ENCODE measurements at places on chromosomes 4 and X.
A peak's percentile ranks its signal among the peaks of the same experiment; 100 is the strongest.

- DNase-seq, result no peak
These were observed 541.1 kb downstream of the RAB28 start for GRCh38 chr4:12943069-12943468.

GRCh38 chr4:120723105-120723504, 199.4 kb downstream of the PRDM5 start:
- DNase-seq, result no peak

DNA sequence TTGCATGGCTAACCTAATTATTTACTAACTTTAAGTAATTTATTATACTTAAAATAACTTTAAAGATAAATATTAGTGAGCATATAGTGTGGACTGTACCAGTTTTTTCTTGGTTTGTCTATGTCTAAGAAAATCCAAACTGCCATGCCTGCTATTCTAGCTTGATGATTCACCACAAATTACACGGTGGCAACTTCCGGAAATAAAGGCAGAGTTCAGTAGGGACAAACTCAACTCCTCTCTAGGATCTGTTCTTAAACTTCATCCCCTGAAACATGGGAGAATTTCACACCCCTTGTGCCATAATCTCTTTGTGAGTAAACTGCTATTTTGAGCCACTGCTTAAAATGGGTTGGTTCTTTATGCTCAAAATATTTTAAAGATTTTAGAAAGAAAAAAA, 213.6 kb upstream of the NRK start:
- no peak for DNase-seq

DNA sequence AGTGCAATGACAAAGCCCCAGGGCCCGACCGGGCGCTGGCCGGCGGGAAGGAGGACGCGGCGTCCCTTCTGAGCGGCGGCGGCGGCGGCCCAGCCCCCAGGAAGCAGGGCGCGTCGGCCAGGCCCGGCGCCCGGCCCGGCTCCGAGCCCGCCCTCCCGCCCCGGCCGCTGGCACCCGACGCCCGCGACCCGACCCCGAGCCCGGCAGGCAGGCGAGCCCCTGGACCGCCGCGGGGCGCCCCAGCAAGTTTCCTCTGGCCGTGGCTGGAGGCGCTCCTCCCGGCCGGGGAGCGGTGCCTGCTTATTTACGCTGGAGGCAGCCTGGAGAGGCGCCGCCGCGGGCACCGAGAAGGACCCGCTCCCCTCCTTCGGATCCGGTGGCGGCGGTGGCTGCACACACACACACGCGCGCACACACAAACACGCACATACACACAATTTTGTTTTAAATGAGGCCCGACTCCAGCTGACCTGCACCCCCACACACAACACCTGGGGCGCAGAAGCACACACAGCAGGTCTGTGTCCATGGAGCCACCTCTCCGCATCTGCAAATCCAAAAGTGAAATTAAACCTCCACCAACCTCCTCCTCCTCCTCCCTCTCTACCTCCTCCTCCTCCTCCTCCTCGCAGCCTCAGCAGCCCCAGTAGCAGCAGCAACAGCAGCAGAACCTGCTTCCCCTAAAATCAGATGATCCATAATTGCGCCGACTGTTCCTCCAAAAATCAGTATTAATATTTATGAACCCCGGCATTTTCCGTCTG, 669 bp downstream of the IRF2 start:
- peak; percentile 10 for DNase-seq

- no peak for DNase-seq
These were observed 65.9 kb downstream of the CC2D2A start for GRCh38 chr4:15535599-15535998.

GRCh38 chr4:24881508-24882196, 31.2 kb downstream of the CCDC149 start:
- no peak for DNase-seq

DNA sequence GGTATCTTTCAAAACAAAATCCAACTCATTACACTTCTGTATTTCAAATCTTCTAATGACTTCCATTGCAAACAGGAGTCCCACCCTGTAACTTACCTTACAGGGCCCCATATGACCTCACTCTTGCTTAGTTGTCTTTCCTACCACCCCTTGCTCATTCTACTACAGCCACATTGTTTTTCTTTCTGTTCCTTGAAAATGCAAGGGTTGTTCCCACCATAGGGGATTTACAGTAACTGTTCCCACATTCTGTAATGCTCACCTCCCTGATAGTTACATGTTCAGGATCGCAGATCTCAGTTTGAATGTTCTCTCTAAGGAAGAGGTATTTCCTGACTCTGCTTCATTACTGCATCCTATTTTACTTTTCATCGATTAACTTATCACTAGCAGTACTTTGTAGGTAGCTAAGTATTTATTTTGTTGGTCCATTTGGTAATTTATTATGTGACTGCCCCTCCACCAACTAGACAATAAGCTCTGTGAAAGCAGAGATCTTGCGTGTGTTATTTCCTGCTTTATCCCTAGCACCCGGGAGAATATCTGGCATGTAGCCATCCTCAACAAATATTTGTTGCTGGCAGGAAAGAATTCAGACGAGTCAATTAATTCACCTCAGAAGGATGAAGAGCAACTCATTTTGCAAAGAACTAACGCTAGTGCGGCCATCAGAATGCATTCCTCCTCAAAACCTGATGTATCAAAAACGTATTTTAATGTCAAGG, 21.4 kb downstream of the MAOB start:
- DNase-seq, result no peak
